ENCODE measurements at places on chromosomes 5 and 9. TPM values are rescaled to one million over a fixed set of nuclear protein-coding genes. Genes with fewer than 3 reads are reported as not detected.

PCYOX1L gene
- total RNA-seq = 6.1 TPM

RGMB gene
- 13.8 TPM for total RNA-seq

GARIN3 gene
- total RNA-seq = not detected

FAM153A gene
- 0.05 TPM for total RNA-seq

PLEKHG4B gene
- total RNA-seq = not detected

CCDC180 gene
- total RNA-seq = 4.0 TPM

PTGER4 gene
- total RNA-seq = 66.3 TPM

SOX30 gene
- 0.47 TPM for total RNA-seq

SEMA6A gene
- total RNA-seq = 0.20 TPM

GRCh38 chr9:72205513-72205912, 56.3 kb downstream of the GDA start:
- no peak for DNase-seq

DNA sequence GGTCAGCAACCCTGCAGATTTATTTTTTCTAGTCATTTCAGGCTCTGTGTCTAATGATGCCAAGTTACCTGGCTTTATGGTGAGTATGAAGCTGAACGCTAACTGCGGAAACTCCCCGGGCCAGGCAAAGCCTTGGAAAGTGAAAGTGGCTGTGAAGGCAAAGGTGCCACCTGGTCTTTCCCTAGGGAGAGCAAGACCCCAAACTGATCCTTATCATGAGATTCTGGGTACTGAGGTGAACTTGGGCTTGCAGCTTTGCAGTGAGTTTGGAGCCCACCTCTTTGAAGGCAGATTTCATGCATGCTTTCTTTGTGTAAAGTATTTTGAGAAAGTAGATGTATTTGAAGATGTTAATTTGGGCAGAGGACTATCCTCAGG, 63.3 kb downstream of the CARTPT start:
- no peak for DNase-seq

GRCh38 chr5:64653766-64654560, 36.3 kb upstream of the SHISAL2B start:
- no peak for DNase-seq

- DNase-seq = no peak
Observed at GRCh38 chr5:159041444-159042198, 58.1 kb downstream of the EBF1 start.

- no peak for DNase-seq
Observed at GRCh38 chr5:177496070-177496726, 1.2 kb downstream of the PDLIM7 start.

DNA sequence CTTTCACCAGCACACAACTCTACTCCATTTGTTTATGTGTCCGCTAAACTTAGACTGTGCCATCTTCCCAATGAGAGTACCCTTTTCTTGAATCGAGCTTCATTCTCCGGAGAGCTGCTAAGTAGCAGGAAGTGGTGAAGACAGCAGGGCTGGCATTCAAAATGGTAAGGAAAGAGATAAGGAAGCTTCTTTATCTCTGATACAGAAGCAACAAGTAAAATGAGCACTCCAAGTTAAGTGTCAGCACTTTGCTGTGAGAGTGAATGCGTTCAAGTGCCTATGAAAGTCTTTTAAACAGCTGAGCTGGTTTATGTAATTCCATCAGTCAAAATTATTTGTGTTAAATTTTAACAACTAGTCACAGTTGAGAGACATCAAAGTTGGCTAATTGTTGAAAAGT, 386.8 kb upstream of the PTPRD start:
- no peak for DNase-seq

GRCh38 chr9:13621872-13622564, 342.5 kb upstream of the MPDZ start:
- no peak for DNase-seq

DNA sequence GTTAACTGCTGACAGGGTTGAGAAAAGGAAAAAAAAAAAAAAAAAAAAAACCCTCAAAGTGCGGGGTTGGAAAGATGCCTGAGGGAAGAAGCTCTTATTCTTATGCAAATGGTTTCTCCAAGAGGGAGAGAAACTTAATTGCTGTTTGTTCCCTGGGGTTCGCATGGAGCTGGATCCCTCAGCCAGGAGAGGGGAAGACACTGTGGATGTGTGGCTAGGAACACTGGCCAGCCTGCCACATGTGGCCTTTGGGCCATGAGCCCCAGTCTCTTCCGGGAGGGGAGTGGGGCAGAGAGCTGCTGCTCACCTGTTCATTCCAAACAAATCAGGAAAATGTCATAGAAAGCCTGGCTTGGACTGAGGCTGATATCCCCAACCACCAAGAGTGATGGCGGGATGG, 9.4 kb upstream of the SCGB3A2 start:
- no peak for DNase-seq

DNA sequence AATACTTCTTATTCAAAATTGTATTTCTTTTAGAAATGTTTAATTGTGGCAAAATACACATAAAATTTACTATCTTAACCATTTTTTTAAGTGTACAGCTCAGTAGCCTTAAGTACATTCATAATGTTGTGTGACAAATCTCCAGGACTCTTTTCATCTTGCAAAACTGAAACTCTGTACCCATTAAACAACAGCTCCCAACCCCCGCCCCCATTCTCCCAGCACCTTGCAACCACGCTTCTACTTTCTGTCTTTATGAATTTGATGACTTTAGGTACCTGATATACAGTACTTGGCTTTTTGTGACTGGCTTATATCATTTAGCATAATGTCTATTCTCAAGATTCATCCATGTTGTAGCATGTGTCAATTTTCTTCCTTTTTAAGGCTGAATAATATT, 2.8 kb upstream of the IL5 start:
- no peak for DNase-seq

DNA sequence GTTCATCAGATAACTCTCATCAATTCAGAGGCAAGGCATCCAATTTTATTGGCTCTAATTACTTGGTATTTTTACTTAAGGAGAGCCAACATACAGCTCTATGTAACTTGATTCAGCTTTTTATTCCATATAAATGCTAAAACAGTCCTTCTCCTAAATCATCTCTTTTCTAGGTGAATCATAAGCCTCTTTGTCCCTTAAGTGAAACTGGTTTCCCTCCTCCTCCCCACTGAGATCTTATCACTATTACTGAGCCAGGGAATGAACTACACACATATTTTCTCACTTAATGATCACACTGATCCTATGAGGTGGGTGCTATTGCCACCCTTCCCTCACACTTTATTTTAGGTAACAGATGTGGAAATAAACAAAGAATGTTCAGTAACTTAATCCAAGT, 1143.8 kb downstream of the MAT2B start:
- no peak for DNase-seq

GRCh38 chr5:178297751-178298150, 65.1 kb upstream of the PHYKPL start:
- no peak for DNase-seq

GRCh38 chr9:6049798-6050197, 34.4 kb upstream of the RANBP6 start:
- DNase-seq = no peak

GRCh38 chr5:28415791-28416443, 1377.5 kb upstream of the CDH9 start:
- no peak for DNase-seq

- DNase-seq = no peak
Observed at GRCh38 chr5:132184588-132184987, 43.1 kb downstream of the P4HA2 start.

- DNase-seq = no peak
Observed at GRCh38 chr9:97975376-97975775, 7.8 kb upstream of the ANP32B start.

DNA sequence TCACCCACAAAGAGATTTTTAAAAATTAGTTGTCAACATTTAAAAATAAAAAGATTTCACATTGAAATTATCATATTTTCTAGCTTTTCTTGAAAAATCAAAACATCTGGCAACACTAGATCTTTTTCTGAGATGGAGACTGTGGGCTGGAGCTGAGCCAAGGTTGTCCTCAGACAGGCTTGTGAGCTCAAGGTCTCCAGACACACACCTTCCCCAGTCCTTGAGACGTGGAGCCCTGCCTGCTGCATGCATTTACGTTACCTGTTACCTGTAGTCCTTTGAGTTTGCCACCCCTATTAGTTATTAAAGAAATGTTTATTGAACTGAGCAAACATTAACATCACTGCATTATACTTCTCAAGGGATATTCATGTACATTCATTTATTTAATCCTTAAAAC, 87.5 kb upstream of the TLE1 start:
- DNase-seq = no peak

DNA sequence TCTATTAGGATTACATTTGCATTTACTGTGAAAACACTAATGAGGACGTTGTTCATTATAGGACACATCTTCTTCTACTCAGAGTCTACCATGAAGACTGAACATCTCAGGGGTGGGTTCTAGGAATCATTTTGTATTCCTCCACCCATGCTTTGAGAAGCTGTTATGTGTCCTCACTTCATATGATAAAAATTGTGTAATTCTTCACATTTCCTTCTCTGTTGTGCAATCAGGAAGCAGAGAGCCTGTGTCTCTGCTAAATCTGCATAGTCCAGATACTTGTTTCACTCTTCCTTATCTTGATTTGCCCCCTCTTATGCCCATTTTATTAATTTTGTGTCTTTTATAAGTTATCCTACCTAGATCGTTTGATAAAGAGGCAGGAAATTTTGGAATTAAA, 97.8 kb upstream of the IQGAP2 start:
- DNase-seq = no peak

- DNase-seq = no peak
Observed at GRCh38 chr5:14687023-14687665, 22.6 kb downstream of the OTULIN start.

DNA sequence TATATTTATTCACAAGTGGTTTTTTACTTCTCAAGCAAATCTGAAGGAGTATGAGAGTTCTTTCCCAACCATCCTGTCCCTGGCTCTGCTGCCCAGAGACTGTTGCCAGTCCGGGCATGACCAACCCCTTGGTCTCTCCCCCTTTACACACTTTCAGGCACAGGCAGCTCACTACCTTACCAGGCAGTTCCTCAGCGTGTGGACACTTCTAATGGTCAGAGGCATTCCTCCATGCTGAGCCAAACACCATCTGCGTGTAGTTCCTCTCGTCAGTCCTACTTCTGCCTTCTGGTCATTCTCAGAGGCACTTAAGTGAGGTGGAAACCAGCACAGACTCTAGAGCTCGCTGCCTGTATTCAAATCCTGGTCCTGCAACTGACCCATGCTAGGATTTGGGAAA, 56.1 kb downstream of the TSTD2 start:
- DNase-seq = no peak

DNA sequence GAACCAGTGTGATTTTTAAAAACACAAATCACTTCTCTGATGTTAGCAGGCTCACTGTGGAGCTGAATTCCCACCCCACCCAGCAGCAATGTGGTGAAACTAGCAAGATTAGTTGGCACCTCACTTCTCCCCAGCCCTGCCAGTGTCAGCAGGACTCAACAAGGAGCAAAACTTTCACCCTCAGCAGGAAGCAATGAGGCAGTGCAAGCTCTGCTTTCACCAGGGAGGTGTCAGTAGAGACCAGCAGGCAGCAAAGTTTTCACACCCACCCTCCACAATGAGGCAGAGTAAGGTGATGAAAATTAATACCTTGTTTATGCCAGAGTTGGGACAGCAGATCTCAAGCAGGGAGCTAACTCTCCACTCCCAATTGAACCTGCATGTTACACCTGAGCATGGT, 565.0 kb downstream of the CETN3 start:
- DNase-seq = no peak

GRCh38 chr5:13780081-13780480, 164.4 kb downstream of the DNAH5 start:
- DNase-seq = no peak
